ENCODE measurements at places on chromosomes 12 and 14. TPM values are rescaled to one million over a fixed set of nuclear protein-coding genes. Genes with fewer than 3 reads are reported as not detected.
A peak's percentile ranks its signal among the peaks of the same experiment; 100 is the strongest.

RERG gene
- total RNA-seq = not detected

PPP1R1A gene
- not detected for total RNA-seq

SSTR1 gene
- 1.4 TPM for total RNA-seq

UNG gene
- total RNA-seq = 45.4 TPM

RPL10L gene
- total RNA-seq = not detected

SYNDIG1L gene
- not detected for total RNA-seq

SLC4A8 gene
- total RNA-seq = 9.7 TPM

ESR2 gene
- total RNA-seq = 0.58 TPM

OVCH1 gene
- total RNA-seq = not detected

RAD9B gene
- total RNA-seq = not detected

PROX2 gene
- not detected for total RNA-seq

GUCY2C gene
- not detected for total RNA-seq

SAMD4A gene
- total RNA-seq = 88.8 TPM

C14orf39 gene
- not detected for total RNA-seq

CDKN1B gene
- total RNA-seq = 40.8 TPM

GRCh38 chr12:82529101-82529500 lies 157.6 kb upstream of the TMTC2 start:
- no peak overlapping the region for H3K27ac ChIP-seq
- H3K36me3 ChIP-seq = no peaks in the 10 kb centered on the region
- DNase-seq = no peak
- no peaks in the 10 kb centered on the region for H3K27me3 ChIP-seq

DNA sequence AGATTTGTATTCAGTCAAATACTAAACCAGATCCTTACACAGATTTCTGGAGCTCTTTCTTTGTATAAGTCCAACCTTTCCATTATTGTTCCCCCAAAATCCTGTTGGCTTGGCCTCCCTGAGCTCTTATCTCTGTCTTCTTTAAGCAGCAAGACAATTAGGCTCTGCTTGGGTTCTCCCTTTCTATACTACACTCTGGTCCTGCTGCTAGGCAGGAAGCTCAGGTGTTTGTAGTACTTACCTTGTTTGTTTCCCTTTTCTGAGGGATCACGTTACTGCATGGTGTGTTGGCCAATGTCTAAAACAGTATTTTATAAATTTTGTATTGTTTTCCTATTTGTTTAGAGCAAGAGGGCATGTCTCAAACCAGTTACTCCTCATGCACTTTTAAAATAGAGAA lies 192.9 kb downstream of the PRKD1 start:
- no peaks in the 10 kb centered on the region for H3K4me1 ChIP-seq
- H3K27ac ChIP-seq = no peak overlapping the region
- no peak for DNase-seq
- no peaks in the 10 kb centered on the region for H3K27me3 ChIP-seq

GRCh38 chr12:106112145-106112821 lies 26.5 kb downstream of the NUAK1 start:
- H3K36me3 ChIP-seq = no peaks in the 10 kb centered on the region
- no peak overlapping the region for H3K4me3 ChIP-seq
- DNase-seq = no peak
- peaks cover 36% of the 10 kb centered on the region for H3K4me1 ChIP-seq
- no peak overlapping the region for H3K27ac ChIP-seq

DNA sequence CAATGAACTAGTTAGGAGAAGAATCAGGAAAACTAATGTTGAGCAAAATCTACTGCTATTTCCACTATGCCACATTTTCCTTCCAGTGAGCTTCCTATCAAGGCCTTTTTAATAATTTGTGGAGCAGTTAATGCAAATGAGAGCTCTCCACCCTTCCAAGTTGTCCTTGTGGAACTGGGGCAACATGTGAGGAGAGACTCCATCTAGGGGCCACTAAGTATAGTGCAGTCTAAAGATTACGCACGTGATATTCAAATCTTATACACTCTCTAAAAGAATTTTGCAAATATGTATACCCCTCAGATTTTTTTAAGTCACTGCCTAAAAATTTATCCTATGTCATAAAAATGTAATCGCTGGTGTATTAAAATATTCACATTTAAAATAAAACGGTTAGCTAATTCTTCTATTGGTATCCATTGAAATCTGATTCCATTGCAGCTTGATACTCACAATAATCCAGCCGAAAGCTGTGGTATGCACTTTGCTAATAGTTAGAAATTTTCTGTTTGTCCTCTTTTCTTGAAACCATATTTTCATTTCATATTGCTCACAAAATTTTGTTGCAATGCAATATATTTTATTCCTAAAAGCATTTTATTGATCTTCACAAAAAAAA lies 100.1 kb downstream of the PAH start:
- peak; percentile 3 for DNase-seq
- H3K27ac ChIP-seq = no peak overlapping the region
- no peaks in the 10 kb centered on the region for H3K4me1 ChIP-seq

DNA sequence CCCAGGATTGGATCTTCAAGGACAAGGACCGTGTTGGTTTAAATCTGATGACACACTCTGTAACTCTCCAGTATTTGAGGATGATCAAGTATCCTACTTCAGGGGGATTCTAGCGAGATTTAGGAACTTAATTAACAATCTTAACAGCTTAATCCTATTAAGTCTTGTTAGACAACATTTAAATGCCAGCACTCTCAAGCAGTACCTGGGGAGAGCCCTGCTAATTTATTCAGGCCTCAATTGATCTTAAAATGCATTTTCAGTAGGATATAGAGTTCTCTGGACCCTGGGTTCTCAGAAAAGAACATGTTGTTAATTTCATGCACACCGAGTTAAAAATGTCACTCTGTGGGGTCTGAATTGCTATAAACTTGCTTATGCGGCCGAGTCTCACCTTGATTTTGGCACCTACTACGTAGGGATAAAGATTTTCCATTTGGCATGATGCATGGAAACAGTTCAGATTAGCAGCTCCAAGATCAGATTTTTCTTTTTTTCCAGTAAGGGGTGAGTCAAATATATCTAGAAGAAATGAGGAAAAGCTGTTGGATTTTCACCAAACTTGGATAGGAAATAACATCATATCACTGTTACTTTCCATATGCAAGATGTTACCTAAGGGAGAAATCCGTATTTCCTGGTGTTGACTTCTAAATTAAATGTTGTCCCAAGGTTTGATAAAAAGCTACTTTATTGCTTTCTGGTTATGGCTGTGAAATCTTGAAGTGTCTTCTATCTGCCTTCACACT lies 76.1 kb downstream of the SLC24A4 start:
- no peak overlapping the region for H3K4me3 ChIP-seq
- no peaks in the 10 kb centered on the region for H3K36me3 ChIP-seq
- H3K27me3 ChIP-seq = no peaks in the 10 kb centered on the region
- no peak overlapping the region for H3K27ac ChIP-seq
- DNase-seq = no peak

GRCh38 chr12:132422381-132423043 lies 67.4 kb upstream of the FBRSL1 start:
- H3K36me3 ChIP-seq = no peaks in the 10 kb centered on the region
- no peaks in the 10 kb centered on the region for H3K4me1 ChIP-seq
- H3K27ac ChIP-seq = no peak overlapping the region
- DNase-seq = no peak

- no peak overlapping the region for H3K27ac ChIP-seq
- no peaks in the 10 kb centered on the region for H3K4me1 ChIP-seq
- DNase-seq = no peak
- H3K4me3 ChIP-seq = no peak overlapping the region
- H3K36me3 ChIP-seq = no peaks in the 10 kb centered on the region
Observed at GRCh38 chr14:103296987-103297386, 37.0 kb upstream of the EIF5 start.

DNA sequence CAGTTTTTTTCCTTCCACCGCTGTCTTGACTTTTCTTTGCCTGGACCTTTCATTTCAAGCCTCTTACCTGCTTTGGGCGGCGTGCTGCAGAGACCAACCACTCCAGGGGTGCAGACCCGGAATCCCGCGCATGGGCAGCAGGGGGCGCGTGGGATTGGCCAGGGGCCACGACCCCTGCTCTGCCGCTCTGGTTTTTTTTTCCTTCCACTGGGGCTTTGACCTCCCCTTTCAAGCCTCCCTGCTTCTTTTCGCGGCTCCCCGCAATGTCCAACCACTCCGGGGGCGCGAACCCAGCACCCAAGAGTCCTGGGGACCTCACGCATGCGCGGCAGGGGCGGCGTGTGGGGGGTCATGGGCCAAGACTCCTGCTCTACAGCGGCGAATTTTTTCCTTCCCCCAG lies 325.1 kb downstream of the ALG10 start:
- no peaks in the 10 kb centered on the region for H3K4me1 ChIP-seq
- no peak overlapping the region for H3K4me3 ChIP-seq
- H3K27ac ChIP-seq = no peak overlapping the region

GRCh38 chr12:104508752-104509446 lies 52.2 kb downstream of the CHST11 start:
- no peak overlapping the region for H3K4me3 ChIP-seq
- H3K36me3 ChIP-seq = no peaks in the 10 kb centered on the region
- no peak overlapping the region for H3K27ac ChIP-seq
- peaks cover 18% of the 10 kb centered on the region for H3K4me1 ChIP-seq

DNA sequence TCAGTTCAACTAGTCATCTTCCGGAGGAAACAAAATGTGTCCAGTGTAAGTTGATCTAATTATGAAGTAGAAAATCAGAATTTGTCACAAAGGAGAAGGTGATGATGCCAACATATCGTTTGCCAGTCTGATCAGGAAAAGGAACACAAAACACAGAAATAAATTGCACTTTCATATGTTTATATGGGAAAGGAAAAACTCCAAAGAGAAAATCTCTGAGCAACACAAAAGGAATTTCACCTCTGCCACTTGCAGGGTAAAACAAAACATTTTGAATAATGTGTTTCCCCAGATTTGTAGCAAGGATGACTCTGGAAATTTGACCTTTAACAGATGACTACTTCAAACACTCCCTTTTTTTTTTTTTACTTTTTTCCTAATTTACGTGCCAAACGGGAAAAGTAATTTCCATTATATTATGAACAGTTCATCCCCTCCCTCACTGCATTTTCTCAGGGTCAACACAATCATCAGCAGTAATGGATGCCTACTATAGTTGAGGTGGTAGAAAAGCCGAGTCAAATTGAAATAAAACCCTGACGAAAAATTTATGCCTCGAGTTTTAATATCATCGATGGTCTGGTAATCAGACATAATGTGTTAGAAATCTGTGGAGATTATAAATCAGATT lies 25.6 kb downstream of the MGAT4C start:
- H3K36me3 ChIP-seq = no peaks in the 10 kb centered on the region
- H3K27me3 ChIP-seq = no peaks in the 10 kb centered on the region

GRCh38 chr14:78228702-78229327 lies 58.6 kb downstream of the NRXN3 start:
- no peaks in the 10 kb centered on the region for H3K27me3 ChIP-seq
- no peaks in the 10 kb centered on the region for H3K4me1 ChIP-seq
- no peaks in the 10 kb centered on the region for H3K36me3 ChIP-seq
- no peak overlapping the region for H3K4me3 ChIP-seq

GRCh38 chr14:44963775-44964380 lies 1.9 kb downstream of the TOGARAM1 start:
- no peak overlapping the region for H3K27ac ChIP-seq
- peak; percentile 14 for DNase-seq
- no peaks in the 10 kb centered on the region for H3K27me3 ChIP-seq
- peak overlapping the region; percentile 83 for H3K4me3 ChIP-seq

DNA sequence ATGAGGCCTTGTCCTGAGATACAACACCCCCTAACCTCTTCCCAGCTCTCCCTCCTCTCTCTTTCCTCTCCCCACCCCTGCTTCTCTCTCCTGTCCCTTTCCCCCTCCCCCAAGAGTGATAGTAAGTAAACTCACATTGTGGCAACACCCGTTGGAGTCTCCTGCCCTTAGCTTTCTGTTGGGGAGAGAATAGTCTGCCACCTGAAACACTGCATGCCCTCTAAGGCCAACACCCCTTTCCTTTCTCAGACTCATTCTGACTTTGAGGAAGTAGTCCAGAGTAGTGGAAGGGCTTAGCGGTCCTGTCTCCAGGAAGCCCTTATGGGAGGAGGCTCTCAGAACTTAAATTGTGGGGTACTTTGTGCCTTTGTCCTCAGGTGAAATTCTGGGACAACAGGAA lies 95.2 kb downstream of the PRKCH start:
- no peak overlapping the region for H3K4me3 ChIP-seq
- no peaks in the 10 kb centered on the region for H3K27me3 ChIP-seq
- H3K36me3 ChIP-seq = no peaks in the 10 kb centered on the region
- peak; percentile 27 for DNase-seq

GRCh38 chr14:88831284-88831683 lies 6.8 kb downstream of the TTC8 start:
- no peaks in the 10 kb centered on the region for H3K27me3 ChIP-seq
- no peak overlapping the region for H3K27ac ChIP-seq
- H3K4me1 ChIP-seq = peaks cover 9% of the 10 kb centered on the region
- no peak overlapping the region for H3K4me3 ChIP-seq
- peak; percentile 2 for DNase-seq

- H3K36me3 ChIP-seq = no peaks in the 10 kb centered on the region
- peak; percentile 39 for DNase-seq
- H3K4me1 ChIP-seq = peaks cover 11% of the 10 kb centered on the region
- H3K27ac ChIP-seq = no peak overlapping the region
- peak overlapping the region; percentile 70 for H3K4me3 ChIP-seq
Observed at GRCh38 chr14:73245480-73246325, 8.4 kb downstream of the PAPLN start.

- DNase-seq = no peak
- H3K27me3 ChIP-seq = no peaks in the 10 kb centered on the region
- no peaks in the 10 kb centered on the region for H3K36me3 ChIP-seq
- H3K4me1 ChIP-seq = no peaks in the 10 kb centered on the region
- H3K27ac ChIP-seq = no peak overlapping the region
- H3K4me3 ChIP-seq = no peak overlapping the region
Observed at GRCh38 chr12:15368812-15369211, 46.5 kb downstream of the PTPRO start.

- H3K4me1 ChIP-seq = peaks cover 30% of the 10 kb centered on the region
- no peak for DNase-seq
- H3K27me3 ChIP-seq = no peaks in the 10 kb centered on the region
- no peaks in the 10 kb centered on the region for H3K36me3 ChIP-seq
Observed at GRCh38 chr14:23118506-23119362, at the start of gene CEBPE. Gene CEBPE, minus strand, starts transcription at chr14:23119255. Its CDS starts 164 bp downstream, at chr14:23119091.

GRCh38 chr12:62116986-62117385 lies 143.2 kb upstream of the USP15 start:
- H3K4me3 ChIP-seq = no peak overlapping the region
- H3K27me3 ChIP-seq = peaks cover 2% of the 10 kb centered on the region
- no peak overlapping the region for H3K27ac ChIP-seq
- no peaks in the 10 kb centered on the region for H3K4me1 ChIP-seq
- DNase-seq = no peak

DNA sequence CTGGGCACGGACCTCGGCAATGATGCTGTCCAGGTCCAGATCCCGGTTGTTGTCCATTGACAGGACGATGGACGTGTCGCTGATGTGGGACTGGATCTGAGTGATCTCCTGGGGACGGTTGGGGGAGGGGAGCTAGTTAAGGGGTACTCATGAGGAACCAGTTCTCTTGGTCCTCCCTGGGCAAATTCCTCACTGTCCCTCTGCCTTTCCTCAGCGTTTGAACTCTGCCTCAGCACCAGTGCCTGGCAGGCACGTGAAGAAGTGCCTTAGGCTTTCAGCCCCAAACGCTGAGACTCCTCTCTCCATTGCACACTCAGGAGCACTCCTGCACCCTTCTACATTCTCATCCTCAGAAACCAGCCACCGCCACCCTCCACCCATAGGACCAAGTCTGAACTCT lies 9.7 kb downstream of the KRT72 start:
- DNase-seq = no peak
- no peaks in the 10 kb centered on the region for H3K36me3 ChIP-seq
- H3K4me1 ChIP-seq = no peaks in the 10 kb centered on the region
- H3K4me3 ChIP-seq = no peak overlapping the region

- H3K36me3 ChIP-seq = peaks cover 6% of the 10 kb centered on the region
- peak; percentile 94 for DNase-seq
- peak within 1 kb of the TSS; percentile 73 for H3K4me3 ChIP-seq
- H3K27ac ChIP-seq = peak within 1 kb of the TSS; percentile 58
- H3K4me1 ChIP-seq = peaks cover 21% of the 10 kb centered on the region
Observed at GRCh38 chr14:20989787-20990600, at the start of gene METTL17. Gene METTL17, plus strand, starts transcription at chr14:20989980. Its CDS starts 23 bp downstream, at chr14:20990003.

All from endothelial cell of umbilical vein (primary cell).